CD4-positive, alpha-beta memory T cell (primary cell): ENCODE measurements at places on chromosomes 7 and 10.

- no peak for DNase-seq
Measured at GRCh38 chr7:6384327-6384726, 63.4 kb downstream of the DAGLB start.

GRCh38 chr7:805261-805660 is 27.0 kb upstream of the SUN1 start:
- no peak for DNase-seq

DNA sequence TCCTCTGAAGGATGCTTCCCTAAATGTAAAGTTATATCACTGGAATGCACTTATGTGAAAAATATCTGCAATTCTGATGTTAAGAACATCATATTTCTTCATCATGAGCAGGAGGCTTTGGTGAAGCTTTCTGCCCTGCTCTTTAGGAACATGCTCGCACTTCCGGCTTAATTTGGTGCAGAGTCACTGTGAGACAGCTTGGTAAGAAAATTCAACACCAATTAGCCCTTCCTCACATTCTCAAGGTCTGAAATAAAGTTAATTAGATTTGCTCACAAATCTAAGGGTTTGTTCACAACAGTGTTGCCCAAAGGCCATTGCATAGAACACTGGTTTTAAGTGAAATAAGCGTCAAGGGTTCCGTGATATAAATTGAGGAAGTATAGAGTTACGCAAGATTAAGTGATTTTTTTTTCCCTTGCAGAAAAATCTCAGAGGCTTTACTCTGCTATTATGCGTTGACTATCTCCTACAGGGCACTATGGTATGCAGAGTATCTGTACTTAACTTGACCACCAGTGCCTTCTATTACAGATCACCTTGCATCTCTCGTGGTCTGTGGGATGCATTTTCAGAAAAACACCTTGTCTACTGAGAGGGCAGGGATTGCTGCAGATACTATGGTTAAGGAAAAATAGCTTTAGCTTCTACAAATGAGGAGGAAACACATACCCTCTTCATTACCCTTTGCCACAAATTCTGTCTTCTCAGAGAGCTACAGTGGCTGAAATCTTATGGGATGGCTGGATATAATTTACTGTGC is 953.9 kb downstream of the TYW1 start:
- no peak for DNase-seq

DNA sequence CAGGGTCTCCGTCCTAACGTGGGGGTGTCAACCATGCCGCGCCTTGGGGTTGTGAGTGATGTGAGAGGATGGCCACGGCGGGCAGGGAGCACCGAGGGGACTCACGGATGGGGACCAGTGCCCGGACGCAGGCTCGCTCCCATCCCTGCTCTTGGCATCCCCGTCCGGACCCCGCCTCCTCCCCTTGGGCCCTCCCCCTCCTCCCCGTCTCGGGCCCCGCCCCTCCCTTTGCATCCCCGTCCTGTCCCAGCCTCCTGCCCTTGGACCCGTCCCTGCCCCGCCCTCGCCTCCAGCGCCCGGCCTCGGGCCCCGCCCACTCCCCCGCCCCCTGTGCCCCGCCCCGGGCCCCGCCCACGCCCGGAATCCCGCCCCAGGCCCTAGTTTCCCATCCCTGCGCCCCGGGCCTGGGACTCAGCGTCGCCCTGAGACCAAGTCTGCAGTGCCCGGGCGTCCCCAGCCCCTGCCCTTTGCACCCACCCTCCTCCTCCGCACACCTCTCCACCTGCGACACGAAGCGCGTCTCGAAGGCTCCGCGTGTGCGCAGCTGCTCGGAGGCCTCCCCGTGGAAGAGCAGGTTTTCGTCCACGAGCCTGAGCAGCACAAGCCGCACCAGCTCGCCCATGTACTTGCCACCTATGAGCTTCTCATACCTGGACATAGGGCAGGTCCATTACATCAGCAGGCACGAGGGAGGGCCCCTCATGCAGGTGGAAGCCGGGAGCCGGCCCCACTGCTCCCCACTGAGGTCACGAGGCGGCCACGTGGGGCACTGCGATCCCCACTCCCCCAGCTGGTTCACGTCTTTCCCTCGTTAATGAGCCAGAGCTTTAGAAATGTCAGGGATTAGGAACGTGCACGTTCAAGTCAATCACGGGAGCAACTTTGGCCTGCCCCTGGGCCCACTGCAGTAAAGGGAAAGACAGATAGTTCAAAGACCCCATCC is 5.1 kb upstream of the MYL7 start:
- DNase-seq = peak; percentile 43

- DNase-seq = no peak
Measured at GRCh38 chr7:32515890-32516550, 20.7 kb downstream of the AVL9 start.

DNA sequence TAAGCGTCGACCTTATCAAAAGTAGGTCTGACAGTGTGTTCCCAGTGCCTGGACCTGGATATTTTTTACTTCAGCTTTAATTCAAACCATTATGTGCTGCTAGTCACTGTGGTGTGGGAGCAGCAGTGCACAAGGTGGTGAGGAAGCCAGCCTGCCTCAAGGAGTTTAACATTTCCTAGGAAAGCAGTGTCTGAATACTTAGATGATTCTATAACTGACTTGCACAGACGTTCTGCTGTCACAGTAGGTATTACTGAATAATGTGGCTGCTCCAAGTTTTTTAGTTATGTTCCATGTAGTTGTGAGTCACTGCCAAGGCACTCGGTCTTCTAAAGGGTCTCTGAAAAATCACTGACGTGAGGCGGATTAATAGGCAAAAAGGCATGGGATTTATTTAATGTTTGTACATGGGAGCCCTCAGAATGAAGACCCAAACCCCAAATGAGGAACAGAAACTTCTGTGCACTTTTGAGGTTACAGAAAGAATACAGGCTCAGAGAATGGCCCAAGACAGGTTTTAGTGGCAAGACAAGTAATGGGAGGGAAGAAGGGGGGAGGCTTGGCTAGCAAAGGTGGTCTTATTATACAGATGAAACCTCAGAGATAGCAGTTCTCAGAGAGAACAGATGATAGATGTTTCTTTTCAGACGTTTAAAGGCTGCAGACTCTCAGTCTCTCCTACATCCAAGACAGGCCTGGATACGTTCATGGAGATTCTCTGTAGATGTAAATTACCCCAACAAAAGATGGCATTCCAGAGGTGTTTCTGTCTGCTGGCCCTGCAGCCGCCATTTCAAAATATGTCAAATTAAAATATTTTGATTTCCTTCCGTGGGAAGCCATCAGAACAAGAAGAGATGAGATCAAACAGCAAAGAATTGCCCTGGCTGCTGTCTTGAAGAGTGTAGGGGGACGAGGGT is 209.3 kb downstream of the SDK1 start:
- DNase-seq = no peak

- no peak for DNase-seq
Measured at GRCh38 chr7:135911099-135911498, 66.1 kb downstream of the MTPN start.

- no peak for DNase-seq
Measured at GRCh38 chr7:139152149-139152548, 42.6 kb upstream of the ZC3HAV1 start.

GRCh38 chr10:103781329-103782061 is 73.9 kb downstream of the SH3PXD2A start:
- DNase-seq = no peak

DNA sequence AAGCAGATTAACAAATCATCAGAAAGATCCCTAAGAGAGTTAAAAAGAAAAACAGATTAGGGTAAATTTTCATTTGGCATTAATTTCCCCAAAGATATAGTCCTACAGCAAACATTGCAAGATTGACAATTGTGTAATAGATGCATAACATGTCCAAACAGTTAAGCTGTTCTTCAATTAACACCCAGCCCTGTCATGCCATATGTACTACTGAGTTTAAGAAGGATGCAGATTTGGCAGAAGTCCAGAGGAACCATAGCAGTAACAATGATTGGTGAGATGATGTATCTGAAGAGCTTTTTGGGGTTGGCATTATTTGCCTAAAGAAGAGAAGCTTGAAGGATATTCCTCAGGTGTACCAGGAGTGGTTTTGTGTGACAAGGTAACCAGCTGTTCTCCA is 287.6 kb downstream of the LRMDA start:
- DNase-seq = no peak

- no peak for DNase-seq
Measured at GRCh38 chr10:132517951-132518521, 19.6 kb upstream of the INPP5A start.

DNA sequence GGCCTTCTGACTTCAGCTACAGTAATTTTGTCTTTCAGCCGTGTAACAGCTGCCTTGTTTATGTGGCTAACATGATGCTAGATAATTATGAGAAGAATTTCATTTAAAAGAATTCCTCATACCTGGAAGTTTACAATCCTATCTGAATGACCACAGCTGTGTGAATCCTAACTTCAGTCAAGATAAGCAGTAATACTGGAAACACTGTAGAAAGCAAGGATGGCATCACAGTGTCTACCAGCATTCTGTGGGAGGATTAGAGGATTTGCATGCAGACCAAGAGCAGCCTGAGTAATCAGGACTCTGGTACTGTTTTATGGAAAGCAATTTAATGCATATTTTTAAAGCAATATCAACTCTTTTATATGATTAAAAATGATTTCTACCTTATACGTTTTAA is 282.4 kb downstream of the EXOC4 start:
- no peak for DNase-seq

- DNase-seq = no peak
Measured at GRCh38 chr7:127393368-127394058, 1.0 kb upstream of the ZNF800 start.

- DNase-seq = no peak
Measured at GRCh38 chr10:24929904-24930303, 22.5 kb downstream of the PRTFDC1 start.

DNA sequence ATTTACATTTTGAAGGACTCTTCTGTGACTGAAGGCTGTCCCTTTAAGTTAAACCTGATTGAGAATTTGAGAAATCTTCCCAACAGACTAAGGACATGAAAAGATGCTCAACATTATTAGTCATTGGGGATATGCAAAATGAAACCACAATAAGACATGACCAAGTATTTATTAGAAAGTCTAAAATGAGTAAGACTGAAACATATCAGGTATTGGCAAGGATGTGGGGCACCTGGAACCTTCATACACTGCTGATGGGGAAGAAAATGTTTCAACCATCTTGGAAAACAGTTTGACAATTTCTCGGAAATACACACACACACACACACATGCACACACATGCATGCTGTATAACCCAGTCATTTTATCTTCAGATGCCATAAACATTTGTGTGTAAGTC is 132.1 kb upstream of the CDK6 start:
- no peak for DNase-seq

- no peak for DNase-seq
Measured at GRCh38 chr7:42193471-42194129, 43.4 kb downstream of the GLI3 start.

- no peak for DNase-seq
Measured at GRCh38 chr10:34430685-34431084, 384.4 kb downstream of the PARD3 start.

- no peak for DNase-seq
Measured at GRCh38 chr10:88477343-88478085, 105.6 kb downstream of the RNLS start.

DNA sequence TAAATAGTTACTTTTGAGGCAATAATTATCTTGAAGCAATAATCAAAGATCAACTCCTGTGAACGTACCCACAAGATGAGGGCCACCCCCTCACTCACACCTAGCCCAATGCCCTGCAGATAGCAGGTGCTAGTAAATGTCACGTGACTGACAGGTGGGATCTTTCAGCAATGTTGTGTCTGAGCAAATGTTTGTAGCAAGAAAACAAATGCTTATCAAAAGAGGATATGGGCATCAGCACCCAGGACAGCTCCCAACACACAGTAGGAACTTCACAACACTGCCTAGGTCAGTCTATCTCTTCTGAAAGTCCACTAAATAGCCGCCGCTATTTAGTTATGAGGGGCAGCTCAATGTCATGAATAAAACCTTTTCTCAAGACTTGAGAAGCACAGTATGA is 120.8 kb upstream of the PDLIM1 start:
- DNase-seq = no peak

DNA sequence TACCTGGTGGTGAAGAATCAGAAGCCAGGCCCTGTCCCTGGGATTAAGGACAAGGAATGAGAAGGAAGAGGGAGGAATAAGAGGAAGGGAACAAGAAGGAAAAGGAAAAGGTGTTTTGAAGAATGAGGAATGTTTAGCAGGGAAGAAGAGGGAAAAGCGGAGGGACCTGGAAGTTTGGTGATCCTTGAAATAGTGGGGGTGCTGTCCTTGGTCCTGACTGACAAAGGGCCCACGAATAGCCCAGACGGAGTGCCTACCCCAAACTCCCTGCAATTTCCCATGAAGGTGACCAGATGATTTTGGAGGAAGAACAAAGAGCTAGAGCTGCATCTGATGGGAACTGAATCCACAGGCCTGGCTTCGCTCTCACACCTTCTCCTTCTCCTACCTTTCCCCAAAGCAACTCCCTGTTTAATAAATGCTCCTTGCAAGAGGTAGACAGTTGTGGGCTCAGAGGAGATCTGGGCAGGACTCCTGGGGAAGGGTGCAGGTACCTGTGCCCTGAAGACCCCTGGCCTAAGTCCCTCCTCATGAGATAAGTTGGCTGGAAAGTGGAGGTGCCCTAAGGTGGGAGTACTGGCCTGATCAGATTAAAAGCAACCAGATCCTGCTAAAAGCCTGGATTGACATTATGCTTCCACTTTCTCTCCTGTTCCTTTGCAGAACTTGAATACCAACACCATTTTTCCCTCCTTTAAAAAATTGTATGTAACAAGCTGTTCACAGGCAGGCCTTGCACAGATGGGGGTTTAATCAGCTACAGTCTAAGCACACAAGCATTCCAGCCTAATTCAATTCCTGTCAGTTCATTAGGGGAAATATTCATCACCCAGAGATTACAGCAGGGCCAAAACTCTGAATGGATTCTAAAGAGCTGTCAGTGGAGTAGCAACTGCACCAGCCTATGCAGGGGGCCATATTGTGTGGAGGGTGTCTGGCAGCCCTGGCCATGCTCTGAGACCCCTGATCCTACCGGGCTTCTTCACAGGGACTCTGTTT is 19.4 kb downstream of the KAZALD1 start:
- DNase-seq = no peak

DNA sequence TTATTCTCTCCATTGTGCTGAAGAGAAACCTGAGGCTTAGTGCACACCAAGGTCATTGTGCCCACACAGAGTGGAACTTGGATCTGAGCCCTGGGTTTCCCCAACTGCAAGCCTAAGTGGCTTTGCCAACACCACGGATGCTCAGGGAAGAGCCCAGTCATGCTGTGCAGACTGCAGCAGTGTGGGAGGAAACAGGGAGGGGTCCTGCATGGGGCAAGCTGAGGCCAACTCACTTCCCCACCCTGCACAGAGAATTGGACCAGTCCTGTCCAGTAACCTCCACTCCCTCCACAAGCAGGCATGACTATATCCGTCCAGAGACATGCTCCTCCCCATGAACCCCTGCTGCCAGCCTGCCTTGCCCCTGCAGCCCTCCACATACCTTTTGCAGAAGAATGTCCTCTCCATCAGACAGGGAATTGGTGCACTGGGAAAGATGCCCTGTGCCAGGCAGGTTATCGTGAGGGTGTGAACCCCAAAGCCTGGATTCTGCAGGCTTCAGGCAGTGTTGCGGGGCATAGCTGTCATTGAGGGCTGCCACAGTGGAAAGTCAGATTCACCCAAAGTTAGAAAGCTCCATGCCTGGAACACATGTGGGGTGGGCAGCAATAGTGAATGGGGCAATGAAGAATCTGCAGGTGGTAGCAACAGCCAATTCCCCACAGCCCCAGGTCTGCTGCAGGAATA is 44.9 kb downstream of the DRGX start:
- no peak for DNase-seq
